ENCODE measurements at places on chromosomes 5 and 9.

DNA sequence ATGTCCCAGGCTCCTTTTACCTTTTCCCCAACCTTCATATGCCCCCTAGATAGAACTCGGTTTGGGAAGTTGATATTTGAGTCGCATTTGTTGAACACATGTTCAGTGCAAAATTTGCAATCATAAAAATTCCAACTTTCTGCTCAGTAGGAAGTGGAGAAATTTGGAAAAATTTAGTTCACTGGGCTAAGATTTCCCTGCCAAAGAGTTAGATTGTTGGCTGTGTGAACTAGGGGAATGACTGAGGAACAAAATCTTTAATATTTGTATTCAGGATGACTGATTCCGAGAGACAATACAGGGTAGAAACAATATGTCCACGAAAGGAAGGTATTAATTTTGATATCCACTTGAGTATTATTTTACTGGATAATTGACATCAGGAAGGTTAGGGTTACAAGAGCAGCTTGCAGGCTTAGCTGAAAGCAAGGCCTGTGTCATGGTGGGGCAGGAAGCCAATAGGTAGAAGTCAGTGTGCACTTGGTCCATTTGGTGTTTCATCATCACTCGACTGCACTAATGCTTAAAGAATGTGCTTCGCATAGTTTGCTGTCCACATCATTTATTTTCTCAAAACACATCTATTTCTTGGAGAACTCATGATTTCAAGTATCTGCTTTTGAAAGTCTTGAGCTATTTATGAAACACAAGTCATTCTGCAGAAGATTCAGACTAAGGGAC lies 59.4 kb upstream of the GNA14 start:
- DNase-seq = no peak

- no peak for DNase-seq
Measured at GRCh38 chr9:137270929-137271695, 6.4 kb upstream of the TOR4A start.

- no peak for DNase-seq
Measured at GRCh38 chr5:106780355-106780754, 890.4 kb downstream of the EFNA5 start.

GRCh38 chr5:25448646-25449045 lies 803.9 kb upstream of the CDH10 start:
- no peak for DNase-seq

DNA sequence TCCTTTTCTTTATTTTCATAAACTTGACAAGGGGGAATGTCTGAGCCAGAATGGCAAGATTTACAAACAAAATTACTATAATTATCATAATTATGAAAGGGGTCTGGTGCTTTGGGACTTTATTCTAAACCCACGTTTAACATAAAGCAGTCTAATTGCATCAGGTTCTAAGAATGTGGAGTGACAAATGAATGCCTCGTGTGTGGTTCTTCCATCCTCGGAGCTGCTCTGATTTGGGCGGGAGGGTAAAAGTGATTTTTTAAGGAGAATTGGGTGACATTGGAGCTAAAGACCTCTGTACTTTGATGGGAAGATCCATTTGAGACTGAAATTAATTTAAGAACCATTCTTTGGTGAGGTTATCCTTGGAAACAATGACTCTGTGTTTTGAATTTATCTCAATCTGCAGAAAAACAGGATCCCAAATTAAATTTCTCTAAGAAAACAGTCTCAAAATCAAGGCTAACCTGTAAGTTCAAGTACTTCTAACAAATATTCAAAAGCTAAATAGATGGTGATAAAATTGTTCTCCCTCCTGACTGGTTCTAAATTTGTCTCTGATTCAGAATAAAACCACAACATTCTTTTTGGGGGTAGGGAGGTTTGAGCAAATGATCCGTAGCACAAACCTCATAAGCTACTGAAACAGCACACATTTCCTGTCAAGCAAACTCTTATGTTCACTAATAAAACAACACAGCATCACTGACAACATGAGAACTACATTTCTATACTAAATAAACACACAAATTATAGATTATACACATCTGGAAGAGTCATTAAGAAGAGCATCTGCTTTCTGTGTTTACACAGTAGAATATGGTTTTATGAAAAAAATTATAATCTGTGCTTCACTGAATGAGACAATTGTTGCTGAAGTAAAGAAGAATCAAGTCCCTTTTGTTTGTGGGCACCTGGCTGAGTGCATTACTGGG lies 85.5 kb downstream of the DCP2 start:
- DNase-seq = no peak

GRCh38 chr9:33287087-33287490 lies 3.2 kb upstream of the NFX1 start:
- DNase-seq = no peak

- no peak for DNase-seq
Measured at GRCh38 chr5:14582797-14583137, 1.2 kb downstream of the OTULINL start.

- DNase-seq = no peak
Measured at GRCh38 chr5:16952968-16953671, 17.0 kb upstream of the MYO10 start.

GRCh38 chr5:32539981-32540845 lies 45.1 kb upstream of the SUB1 start:
- DNase-seq = no peak

DNA sequence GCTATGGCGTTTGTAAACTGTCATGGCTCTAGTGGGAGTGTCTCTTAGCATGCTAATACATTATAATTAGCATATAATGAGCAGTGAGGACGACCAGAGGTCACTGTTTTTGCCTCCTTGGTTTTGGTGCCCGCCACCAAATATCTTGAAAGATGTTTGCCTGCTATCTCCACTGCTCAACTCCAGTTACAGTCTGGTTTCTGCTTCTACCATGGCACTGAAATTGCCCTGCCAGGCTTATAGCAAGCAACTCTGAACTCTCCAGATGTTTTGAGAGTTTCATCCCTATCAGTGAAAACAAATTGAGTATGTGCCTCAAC lies 122.1 kb upstream of the SPRY4 start:
- no peak for DNase-seq

- no peak for DNase-seq
Measured at GRCh38 chr5:42020788-42021530, 95.9 kb downstream of the FBXO4 start.

DNA sequence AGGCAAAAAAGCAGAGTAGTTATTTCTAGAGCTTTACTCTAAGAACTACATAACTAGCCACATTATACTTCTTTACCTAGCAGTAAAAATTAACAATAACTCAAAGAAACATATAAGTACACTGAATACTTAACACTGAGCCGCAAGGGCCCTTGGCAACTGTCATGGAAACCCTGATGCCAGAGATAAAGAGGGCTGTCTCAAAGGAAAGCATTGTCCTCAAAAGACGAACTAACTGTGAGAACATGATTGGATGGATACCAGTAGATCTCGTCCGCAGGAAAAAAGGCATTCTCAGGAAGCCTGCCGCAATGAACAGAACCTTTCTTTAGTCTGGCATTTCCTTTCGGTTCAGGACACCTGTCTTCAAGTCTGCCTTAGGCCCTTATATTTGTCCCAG lies 379.0 kb upstream of the SLC30A5 start:
- no peak for DNase-seq

- no peak for DNase-seq
Measured at GRCh38 chr5:53369681-53370080, 110.7 kb upstream of the FST start.

DNA sequence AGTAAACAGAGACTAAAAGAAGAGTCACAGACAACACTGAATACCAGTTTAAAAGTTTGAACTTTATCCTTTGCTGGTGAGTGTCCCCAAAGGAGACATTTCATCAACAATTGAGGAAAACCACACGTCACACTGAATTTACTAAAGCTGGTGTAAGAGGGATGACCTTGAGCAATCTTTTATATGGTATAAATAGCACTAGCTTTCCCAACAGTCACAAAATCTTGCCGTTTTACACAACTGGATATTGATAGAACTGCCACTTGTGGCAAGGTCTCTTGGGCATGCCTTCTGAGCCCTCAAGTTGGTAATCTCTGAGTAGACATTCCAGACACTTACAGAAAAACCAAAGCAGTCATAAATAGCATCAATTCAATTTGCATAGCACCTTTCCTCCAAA lies 311.5 kb upstream of the TARS1 start:
- DNase-seq = no peak

- DNase-seq = no peak
Measured at GRCh38 chr5:169803077-169803981, 166.3 kb downstream of the DOCK2 start.

DNA sequence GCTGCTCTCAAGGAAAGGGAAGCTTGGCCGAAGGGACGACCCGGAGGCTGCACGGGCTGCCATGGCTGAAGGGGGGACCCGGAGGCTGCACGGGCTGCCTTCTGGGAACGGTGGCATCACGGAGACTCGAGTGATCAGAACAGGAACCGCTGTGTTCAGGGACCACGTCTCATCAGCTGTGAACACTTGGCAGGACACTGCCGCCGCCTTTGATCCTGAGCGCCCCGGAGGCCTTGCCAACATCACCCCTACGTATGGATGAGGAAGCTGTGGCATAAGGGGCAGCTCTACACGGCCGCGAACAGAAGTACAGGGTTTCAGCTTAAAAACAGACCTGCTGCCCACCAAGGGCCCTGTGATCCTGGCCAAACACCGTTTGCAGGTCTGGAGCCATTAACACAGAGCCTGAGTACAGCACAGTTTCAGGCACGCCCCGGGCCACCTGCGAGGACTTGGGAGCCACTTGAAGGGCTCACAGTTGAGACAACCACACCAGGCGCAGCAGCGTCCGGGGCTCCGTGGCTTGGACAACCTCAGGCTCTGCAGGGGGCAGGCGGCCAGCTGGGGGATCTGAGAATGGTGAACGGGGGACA lies 23.9 kb upstream of the TERT start:
- no peak for DNase-seq

DNA sequence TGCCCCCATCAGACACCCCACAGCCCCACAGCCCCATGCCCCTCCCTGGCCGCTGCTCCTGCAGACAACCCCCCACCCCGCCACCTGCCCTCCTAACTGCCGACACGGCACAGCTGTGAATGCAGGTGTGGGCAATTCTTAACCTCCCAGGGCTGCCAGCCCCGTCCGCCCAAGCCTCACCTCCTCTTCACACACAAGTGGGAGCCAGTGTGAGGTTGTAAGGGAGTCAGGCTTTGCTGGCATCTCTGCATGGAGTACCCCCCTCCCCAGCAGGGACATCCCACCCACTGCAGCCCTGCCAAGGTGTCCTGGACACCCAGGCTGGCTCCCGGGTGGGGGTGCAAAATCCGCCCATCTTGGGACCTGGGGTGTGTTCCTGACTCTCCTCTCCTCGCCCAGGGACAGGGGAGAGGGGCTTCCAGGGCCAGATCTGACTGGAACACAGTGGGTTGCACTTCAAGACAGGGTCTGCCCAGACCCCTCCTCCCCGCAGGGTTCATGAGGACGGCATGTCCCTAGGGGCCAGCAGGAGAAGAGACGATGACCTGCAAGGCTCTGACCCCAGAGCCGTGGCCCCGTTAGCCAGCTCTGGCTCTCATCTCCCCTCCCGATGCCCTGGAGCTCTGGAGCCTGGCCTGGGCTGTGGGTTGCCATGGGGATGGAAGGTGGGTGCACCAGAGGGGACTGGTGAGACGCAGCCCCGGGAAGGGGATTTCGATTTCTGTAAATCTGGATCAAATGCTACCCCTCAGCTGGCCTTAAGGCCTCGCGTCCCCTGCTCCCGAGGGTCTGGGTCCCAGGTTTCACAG lies 34.4 kb downstream of the SARDH start:
- no peak for DNase-seq

- DNase-seq = no peak
Measured at GRCh38 chr9:127545196-127546124, 66.6 kb upstream of the STXBP1 start.
